ENCODE measurements at places on chromosomes 7 and 10. TPM values are rescaled to one million over a fixed set of nuclear protein-coding genes. Genes with fewer than 3 reads are reported as not detected.
A peak's percentile ranks its signal among the peaks of the same experiment; 100 is the strongest.

DNA sequence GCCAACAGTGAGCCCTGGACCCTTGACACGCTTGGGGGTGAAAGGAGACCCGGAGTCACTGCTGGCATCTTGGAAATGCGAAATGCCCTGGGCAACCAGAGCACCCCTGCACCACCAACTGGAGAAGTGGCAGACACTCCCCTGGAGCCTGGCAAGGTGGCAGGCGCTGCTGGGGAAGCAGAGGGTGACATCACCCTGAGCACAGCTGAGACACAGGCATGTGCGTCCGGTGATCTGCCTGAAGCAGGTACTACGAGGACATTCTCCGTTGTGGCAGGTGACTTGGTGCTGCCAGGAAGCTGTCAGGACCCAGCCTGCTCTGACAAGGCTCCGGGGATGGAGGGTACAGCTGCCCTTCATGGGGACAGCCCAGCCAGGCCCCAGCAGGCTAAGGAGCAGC is 98.5 kb downstream of the TACC2 start:
- H3K27me3 ChIP-seq, result no peaks in the 10 kb centered on the region
- H3K36me3 ChIP-seq, result peaks cover 50% of the 10 kb centered on the region
- peak overlapping the region; percentile 2 for H3K4me3 ChIP-seq
- peaks cover 47% of the 10 kb centered on the region for H3K4me1 ChIP-seq

- H3K4me3 ChIP-seq, result no peak overlapping the region
- H3K4me1 ChIP-seq, result no peaks in the 10 kb centered on the region
- no peaks in the 10 kb centered on the region for H3K36me3 ChIP-seq
- DNase-seq, result no peak
- no peak overlapping the region for H3K27ac ChIP-seq
These were observed 43.3 kb upstream of the PLXDC2 start for GRCh38 chr10:19772972-19773371.

DNA sequence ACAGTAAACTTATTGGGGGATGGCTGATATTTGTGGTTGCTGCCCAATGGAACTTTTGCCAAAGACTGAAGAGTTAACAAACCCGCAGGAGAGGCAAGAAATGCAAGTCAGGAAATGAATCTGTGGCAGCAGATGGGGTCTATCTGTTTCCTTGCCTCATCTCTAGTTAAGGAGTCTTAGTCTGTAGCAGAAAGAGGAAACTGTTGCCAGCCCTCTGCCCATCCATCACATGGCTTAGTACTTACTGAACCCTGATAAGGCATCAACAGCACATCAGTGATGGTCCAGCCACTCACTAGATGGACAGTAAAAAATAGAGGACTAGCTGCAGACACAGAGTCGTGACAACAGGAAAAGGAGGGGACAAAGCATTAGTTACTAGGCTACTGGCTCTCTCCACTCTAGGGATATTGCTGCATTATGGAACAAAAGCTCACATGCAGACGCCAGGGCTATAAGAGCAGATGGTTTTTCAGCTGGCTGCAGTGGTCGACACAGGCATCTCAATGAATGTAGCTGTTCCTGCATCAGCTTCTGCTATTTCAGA is 614.7 kb downstream of the PARD3 start:
- no peaks in the 10 kb centered on the region for H3K4me1 ChIP-seq
- H3K27me3 ChIP-seq, result no peaks in the 10 kb centered on the region
- DNase-seq, result no peak
- H3K36me3 ChIP-seq, result peaks cover under 1% of the 10 kb centered on the region
- no peak overlapping the region for H3K27ac ChIP-seq
- no peak overlapping the region for H3K4me3 ChIP-seq

DNA sequence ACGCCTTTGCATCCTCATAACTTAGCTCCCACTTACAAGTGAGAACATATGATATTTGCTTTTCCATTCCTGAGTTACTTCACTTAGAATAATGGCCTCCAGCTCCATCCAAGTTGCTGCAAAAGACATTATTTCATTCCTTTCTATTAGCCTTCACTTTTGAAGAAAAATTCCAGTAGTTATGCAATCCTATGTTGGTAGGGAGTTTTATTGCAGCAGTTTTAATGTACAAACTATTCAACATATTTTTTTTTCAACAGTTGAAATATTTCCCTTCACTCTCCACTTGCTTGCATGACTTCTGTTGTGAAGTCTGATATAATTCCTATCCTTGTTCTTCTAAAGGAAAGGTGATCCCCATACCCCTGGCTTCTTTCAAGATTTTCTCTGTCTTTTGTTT is 27.3 kb upstream of the ARHGAP22 start:
- H3K4me3 ChIP-seq, result no peak overlapping the region
- no peak overlapping the region for H3K27ac ChIP-seq
- no peak for DNase-seq

SPRN gene
- total RNA-seq, result not detected

EVX1 gene
- total RNA-seq, result not detected

FAM25A gene
- 371 TPM for total RNA-seq
